ENCODE measurements at places on chromosomes 1 and 21.
A peak's percentile ranks its signal among the peaks of the same experiment; 100 is the strongest.

GRCh38 chr21:43340491-43341377 lies 86.2 kb downstream of the SIK1 start:
- DNase-seq = no peak

DNA sequence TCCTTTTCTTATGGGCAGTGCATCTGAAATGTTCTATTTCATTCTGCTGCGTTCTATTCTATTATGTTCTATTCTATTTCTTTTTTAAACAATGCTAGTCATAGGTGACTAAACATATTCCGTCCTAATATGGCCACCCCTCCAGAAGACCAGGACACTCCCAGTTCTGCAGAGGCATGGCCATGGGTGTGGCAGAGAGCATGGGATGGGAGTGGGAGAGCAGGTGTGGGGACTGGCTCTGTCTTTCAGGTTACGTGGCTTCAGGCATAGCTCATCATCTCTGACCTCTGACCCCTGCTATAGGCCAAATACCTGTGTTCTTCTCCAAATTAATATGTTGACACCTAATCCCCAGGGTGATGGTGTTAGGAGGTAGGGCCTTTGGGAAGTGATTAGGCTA lies 33.4 kb upstream of the TLR5 start:
- no peak for DNase-seq

DNA sequence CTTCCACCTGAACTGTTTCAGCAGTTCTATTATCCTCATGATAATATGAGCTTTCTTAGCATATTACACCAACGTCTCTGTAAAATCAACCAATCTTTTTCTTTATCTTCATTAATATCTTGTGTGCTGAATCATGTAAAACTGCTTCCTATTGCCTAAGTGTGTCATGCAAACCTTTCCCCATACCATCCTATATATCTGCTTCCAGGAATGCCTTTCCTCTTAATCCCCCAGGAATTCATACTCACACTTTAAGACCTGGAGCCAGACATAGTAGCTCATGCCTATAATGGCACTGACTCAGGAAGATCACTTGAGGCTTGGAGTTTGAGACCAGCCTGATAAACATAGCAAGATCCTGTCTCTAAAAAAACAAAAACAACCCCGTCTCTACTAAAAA lies 183.9 kb downstream of the NRIP1 start:
- no peak for DNase-seq

GRCh38 chr21:10272216-10272615 lies 249.2 kb upstream of the TPTE start:
- peak; percentile 53 for DNase-seq

DNA sequence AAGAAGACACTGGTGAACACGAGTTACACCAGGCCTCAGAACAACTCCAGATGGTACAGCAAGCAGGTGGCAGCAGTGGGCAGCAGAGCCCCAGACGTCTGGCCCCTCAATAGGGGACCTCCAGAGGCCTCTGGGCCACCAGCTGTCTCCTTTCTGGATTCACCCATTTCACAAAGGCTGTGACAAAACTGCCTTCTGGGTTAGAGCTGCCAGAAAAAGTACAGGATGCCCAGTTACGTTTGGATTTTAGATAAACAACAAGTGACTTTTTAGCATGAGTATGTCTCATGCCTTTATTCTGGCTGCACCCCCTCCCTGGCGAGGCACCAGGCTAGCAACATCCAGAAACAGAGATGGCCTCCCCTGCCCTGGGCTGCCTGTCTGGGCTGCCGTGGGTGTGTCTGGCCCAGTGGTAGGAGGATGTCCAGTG lies 30.1 kb downstream of the ITPKB start:
- DNase-seq = no peak

DNA sequence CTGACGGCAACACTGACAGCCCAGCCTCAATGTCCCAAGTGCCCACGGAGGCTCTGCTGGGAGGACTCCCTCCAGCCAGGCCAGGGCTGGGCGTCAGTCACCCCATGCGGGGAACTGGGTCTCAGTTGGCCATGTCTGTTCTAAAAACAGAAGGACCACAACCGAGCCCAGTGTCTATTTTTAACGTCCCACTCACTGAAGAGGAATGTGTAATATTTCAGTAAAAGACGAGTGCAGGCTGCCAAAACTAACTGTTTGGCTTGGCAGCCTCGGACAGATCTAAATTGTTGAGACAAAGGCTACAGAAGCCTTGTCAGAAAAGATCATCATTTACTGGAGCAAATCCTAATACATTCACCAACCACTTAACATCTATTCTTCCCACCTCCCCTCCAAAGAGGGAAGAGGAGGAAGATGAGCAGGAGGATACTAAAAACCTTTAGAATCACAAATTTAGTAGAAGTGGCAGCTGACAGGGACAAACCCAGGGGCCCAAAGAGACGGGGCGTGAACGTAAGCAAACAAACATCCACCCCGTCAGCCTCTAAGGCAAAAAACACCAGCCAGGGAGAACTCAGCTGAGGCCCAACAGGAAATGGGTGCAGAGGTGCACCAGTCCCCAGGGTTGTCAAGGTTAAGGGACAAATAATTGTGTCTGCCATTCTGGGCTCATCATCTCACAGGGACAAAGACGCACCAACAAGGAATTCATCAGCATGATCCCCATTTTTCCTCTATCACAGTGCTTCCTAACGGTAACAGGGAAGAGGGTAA lies 18.7 kb downstream of the C1orf198 start:
- DNase-seq = no peak

- peak; percentile 86 for DNase-seq
These were observed 60.6 kb downstream of the PTPRC start for GRCh38 chr1:198699167-198700015.

- DNase-seq = no peak
These were observed 52.0 kb downstream of the ECE1 start for GRCh38 chr1:21238141-21238800.

GRCh38 chr21:14121719-14122118 lies 89.0 kb downstream of the LIPI start:
- no peak for DNase-seq

- no peak for DNase-seq
These were observed 54.0 kb upstream of the RASAL2 start for GRCh38 chr1:178039891-178040290.

DNA sequence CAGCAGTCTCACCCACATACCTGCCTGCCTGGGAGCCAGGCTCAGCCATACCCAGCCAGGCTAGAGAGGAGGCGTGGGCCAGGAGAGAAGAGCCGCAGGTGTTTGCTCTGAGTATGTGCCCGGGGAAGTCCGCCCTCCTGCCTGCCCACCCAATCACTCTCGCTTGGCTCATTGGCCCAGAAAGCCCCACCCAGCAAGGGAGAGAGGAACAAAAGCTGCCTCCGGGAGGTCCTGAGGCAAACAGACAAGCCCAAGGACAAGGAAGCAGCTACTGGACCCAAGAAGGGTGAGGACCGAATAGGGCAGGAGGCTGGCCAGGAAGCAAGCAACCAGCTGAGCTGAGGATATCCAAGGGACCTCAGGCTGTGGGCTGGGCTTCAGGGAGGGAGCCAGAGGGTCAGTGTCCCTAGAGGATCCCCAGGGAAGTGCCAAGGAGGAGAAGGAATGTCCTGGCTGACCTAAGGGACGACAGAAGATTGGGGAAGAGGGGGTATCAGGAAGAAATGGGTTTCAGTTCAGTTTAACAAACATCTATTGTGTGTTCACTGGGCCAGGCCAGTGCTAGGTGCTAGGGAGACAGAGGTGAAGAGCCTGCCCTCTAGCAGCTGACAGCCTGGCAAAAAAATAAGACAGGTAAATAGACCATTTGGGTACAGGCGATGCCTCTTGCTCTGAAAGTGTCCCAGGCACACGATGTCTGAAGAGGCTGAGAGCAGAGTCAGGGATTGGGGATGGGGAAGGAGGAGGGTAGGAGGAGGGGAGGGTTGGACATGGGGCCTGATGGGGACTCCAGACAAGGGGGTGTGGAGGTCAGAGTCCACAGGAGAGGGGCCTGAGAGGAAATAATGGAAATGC lies at the start of gene GJB4:
TSS of gene GJB4 (plus strand) at position 238 of the 855 bp plus-strand sequence. CDS start 1,515 bp downstream, outside the sequence.
- DNase-seq = no peak

GRCh38 chr1:167641786-167642500 lies 11.9 kb downstream of the RCSD1 start:
- DNase-seq = no peak

GRCh38 chr1:27966402-27967105 lies 6.8 kb downstream of the XKR8 start:
- no peak for DNase-seq

DNA sequence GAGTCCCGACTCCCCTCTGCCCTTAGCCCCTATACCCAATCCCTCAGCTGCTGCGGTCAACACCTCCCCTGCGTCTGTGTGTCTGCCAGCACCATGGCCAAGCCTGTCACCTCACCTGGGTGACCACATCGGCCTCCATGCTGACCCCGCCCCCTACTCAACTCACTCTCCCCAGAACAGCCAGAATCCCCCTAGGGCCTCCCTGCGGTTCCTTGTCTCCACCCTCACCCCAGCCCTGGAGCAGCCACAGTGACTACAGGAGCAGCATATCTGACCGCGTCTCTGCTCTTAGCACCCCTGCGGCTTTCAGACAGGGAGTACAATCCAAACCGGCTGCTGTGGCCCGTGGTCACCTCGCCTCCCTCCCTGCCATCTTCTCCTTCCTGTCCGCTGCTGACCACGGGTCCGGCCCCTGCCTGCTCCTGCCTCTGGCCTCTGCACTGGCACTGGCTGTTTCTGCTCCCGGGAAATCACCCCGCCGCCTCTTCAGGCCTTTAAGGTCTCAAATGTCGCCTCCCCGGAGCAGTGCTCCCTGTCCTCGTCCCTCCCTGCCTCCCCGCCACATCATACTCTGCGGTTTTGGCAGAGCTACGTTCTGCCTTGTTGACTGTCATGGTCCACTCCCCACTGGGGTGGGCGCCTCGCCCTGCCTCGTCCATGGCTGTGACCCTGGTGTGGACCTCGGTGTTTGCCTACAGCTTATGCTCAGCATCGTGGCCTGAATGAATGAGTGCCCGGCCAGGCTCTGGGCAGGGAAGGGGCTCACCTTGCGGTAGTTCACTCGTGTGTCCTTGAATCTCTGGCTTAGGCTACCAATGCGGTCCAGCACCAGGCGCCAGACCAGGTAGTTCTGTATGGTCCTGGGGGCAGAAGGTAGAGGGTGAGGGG lies 11.1 kb downstream of the PRXL2B start:
- DNase-seq = no peak

DNA sequence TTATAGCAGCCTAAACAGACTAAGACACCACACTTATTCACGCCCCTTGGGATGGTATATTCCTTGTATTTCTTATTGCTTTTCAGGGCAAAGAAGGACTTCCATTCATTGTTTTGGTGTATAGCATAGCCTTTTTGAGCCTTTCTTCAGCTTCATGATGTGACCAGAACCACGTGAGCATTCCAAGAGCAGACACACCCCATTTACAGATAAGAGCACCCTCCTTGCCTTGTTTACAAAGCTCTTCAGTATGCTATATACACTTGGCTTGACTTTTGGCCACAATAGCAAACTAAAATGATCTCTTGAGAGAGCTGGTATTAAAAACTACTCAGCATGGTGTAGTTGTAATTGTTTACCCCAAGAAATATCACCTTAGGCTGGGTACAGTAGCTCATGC lies 78.7 kb downstream of the PIK3R3 start:
- no peak for DNase-seq

GRCh38 chr1:245172829-245173228 lies 18.0 kb downstream of the KIF26B start:
- no peak for DNase-seq

- DNase-seq = no peak
These were observed 516.6 kb upstream of the RGS18 start for GRCh38 chr1:191641420-191642260.

DNA sequence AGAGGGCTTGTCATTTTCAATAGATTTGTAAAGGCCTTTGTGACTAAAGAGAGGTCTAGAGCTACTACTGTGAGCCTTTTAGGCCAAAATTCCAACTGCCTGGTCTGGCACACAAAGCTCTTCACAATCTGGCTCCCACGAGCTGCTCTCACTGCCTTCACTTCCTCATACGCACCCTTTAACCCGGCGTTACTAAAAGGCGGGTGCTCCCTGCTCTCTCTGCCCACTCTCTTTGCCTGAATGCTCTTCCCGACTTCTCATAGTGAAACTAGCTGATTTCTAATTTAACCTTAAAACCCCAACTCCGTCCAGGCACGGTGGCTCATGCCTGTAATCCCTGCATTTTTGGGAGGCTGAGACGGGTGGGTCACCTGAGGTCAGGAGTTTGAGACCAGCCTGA lies 14.2 kb downstream of the BSDC1 start:
- DNase-seq = no peak

GRCh38 chr1:214583824-214584554 lies 19.0 kb upstream of the CENPF start:
- DNase-seq = no peak

DNA sequence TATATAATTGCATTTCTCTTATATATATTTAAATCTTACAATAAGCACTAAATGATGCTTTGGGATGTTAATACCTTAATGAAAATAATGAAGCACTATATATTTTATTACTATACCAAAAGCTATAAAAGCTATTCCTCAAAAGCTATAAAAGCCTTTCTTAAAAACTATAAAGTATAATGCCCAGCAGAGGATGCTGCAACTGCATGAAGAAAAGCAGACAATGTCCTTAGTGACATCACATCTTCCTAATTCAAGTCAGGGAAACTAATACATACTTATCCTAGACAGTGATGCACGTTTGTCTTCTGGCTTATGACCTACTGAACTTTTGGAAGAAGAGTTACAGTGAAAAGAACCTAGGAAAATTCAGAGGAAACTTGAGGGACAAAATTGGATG lies 13.6 kb upstream of the C1orf185 start:
- no peak for DNase-seq

DNA sequence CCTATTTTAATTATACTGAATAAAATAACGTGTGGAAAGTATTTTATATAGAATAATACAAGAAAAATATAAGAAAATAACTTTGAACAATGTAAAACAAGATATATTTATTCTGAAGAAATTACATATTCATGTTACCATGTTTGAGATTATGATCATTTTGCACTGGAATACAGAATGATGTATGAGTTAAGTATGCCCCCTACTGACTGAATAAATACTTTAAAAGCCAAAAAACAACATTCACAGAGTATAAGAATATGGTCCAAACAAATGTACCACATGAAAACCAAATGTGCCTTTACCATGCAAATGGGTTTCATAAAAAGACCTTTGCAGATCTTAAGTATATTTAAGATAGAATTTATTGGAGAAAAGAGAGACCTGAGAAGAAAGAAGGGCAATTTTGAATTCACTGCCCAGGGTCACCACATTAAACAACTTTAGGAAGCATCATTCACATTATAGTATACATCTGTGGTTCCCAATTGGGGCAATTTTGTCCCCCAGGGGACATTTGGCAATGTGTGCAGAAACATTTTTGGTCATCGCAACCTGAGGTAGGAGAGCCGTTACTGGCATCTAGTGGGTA lies 136.6 kb upstream of the GFI1 start:
- DNase-seq = peak; percentile 49

DNA sequence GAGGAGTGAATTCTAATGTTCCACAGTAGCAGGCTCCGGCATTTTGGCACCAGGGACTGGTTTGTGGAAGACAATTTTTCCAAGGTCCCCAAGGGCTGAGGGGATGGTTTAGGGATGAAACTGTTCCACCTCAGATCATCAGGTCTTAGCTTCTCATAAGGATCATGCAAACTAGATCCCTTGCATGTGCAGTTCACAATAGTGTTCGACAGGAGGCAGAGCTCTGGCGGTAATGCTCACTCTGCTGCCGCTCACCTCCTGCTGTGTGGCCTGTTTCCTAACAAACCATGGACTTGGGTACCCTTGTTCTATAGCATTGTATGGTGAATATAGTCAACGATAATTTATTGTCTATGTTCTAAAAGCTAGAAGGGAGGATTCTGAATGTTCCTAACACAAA lies 16.6 kb downstream of the CRNN start:
- no peak for DNase-seq

GRCh38 chr1:84122780-84123382 lies 21.2 kb upstream of the PRKACB start:
- DNase-seq = peak; percentile 84
